H9 (cell line): ENCODE measurements at places on chromosomes 1 and 21.

DNA sequence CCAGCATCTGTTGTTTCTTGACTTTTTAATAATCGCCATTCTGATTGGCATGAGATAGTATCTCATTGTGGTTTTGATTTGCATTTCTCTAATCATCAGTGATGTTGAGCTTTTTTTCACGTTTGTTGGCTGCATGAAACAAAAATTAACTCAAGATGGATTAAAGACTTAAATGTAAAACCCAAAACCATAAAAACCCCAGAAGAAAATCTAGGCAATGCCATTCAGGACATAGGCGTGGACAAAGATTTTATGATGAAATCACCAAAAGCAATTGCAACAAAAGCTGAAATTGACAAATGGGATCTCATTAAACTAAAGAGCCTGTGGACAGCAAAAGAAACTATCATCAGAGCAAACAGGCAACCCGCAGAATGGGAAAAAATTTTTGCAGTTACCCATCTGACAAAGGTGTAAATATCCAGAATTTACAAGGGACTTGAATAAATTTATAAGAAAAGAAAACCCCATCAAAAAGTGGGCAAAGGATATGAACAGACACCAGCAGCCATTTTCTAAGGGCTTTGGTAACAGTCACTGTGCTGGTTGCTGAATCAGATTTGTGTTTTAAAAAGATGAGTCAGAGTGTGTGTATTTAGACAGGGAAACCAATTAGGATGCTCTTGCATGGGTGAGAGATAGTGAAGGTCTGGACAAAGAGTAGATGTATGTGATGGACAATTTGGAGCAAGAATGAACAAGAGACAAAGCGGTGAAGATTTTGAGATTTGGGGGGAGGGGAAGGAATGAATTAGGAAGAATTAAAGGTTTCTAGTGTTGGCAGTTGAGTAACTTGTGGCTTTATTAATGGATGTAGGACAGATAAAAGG is 110.7 kb downstream of the RYR2 start:
- no peak for DNase-seq

DNA sequence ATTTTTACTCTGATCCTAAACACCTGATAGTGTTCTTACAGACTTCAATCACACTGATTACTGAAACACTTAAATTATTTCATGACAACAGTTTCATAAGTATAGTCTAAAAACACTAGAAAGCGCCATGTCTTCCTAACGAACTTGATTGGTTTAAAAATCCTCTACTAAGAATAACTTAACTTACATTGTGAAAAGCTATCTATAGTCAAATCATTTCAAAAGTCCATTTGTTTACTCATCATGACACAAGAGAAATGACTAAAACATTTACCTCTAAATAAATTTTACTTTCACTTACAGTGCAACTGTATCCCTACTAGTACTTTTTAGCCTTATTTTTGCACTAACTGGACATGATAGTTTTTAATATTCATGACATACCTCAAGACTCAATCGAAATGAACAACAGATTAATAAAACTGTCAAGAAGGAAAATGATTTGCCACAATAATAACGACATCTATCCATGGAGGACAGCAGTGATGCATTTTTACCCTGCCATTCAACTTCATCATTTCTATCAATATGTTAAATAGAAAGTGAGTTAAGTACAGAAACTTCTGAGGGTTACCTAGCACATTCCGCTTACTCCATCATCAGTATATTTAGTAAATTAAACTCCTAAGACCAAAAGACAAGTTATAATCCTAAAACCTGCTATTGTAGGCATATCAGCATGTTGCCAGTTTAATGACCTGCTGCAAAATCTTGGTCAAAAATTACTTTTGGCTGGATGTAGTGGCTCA is 38.4 kb downstream of the AHCTF1 start:
- DNase-seq, result no peak

- no peak for DNase-seq
Measured at GRCh38 chr1:31666263-31666963, 21.7 kb upstream of the PEF1 start.

GRCh38 chr1:170265234-170265633 is 119.5 kb downstream of the NTMT2 start:
- DNase-seq, result no peak

GRCh38 chr1:95396557-95396956 is 162.5 kb downstream of the RWDD3 start:
- no peak for DNase-seq

GRCh38 chr1:85611425-85611824 is 30.9 kb downstream of the CCN1 start:
- no peak for DNase-seq

- DNase-seq, result no peak
Measured at GRCh38 chr21:33264561-33264960, 1.6 kb upstream of the IL10RB start.

DNA sequence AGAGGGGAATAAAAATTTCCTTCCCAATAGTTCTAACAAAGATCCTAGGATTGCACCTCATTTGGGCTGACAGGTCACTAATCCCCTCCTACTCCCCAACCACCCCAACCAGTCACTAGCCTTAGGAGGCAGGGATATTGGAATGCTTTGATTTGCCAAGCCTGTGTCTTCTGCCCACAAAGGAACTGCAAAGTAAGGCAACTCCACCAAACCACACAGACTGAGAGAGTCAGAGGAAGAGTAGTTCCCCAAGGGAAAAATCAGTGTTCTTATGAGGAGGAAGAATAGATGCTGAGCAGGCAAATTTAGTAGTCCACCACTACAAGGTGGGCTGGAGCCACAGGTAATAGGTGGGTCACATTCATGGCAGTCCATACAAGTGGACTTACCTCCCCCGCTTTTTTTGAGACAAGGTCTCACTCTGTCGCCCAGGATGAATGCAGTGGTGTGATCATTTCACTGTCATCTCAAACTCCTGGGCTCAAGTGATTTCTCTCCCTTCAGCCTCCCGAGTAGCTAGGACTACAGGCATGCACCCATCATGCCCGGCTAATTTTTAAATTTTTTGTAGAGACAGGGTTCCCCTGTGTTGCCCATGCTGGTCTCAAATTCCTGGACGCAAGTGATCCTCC is 3.7 kb upstream of the TMEM39B start:
- no peak for DNase-seq

GRCh38 chr21:38954588-38955004 is 148.9 kb downstream of the ETS2 start:
- no peak for DNase-seq

DNA sequence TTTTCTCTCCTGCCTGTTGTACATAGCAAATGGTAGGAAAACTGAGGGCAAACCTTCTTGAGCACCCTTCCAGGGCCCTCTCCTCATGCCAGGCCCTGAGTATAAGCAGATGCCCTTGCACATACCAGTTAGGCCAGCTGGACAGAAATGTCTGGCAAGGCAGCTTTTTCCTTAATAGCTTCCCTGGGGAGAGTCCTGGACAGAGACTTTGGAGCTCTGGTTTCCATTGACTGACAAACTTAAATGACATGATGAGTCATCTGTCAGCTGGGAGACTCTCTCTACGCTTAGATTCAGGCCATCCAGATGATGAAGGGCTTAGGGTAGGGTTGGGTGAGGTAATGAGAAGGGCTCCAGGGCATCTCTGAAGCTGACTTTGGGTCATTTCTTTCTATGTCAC is 317.5 kb downstream of the ASTN1 start:
- no peak for DNase-seq

DNA sequence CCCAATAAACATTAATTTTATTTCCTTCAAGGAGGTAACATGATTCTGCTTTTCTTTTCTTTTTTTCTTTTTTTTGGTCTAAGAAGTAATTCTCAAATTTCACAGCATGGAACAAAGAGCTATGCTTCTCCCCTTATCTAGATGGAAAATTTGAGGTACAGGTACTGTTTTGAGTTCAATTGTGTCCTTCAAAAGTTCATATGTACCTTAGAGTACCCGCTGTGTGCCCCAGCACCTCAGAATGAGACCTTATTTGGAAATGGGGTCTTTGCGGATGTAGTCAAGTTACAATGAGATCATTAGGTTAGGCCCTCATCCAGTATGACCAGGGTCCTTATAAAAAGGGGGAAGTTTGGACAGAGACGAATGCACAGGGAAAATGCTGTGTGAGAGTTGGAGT is 22.0 kb downstream of the ELAPOR1 start:
- DNase-seq, result no peak

DNA sequence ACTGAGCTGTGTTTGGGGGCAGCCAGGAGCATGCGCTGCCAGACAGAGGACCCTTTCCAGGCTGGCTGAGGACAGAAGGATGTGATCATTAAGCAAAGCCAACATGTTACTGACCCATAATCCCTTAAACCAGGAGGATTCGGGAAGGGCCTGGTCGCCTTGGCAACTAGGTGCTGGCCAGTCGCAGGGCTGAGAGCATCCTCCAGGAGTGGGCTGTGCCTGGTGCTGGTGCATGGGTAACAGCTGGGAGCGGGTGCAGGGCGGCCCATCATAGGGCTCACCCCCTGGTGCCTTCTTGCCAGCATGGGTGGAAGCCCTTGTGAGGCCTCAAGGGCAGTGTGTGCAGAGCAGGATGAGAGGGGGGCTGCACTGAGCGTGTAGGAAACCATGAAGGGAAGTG is 17.2 kb downstream of the CDK18 start:
- no peak for DNase-seq

- DNase-seq, result peak; percentile 38
Measured at GRCh38 chr1:25026730-25027450, 96.8 kb upstream of the RUNX3 start.

GRCh38 chr21:42818328-42818749 is 61.0 kb downstream of the WDR4 start:
- peak; percentile 63 for DNase-seq

DNA sequence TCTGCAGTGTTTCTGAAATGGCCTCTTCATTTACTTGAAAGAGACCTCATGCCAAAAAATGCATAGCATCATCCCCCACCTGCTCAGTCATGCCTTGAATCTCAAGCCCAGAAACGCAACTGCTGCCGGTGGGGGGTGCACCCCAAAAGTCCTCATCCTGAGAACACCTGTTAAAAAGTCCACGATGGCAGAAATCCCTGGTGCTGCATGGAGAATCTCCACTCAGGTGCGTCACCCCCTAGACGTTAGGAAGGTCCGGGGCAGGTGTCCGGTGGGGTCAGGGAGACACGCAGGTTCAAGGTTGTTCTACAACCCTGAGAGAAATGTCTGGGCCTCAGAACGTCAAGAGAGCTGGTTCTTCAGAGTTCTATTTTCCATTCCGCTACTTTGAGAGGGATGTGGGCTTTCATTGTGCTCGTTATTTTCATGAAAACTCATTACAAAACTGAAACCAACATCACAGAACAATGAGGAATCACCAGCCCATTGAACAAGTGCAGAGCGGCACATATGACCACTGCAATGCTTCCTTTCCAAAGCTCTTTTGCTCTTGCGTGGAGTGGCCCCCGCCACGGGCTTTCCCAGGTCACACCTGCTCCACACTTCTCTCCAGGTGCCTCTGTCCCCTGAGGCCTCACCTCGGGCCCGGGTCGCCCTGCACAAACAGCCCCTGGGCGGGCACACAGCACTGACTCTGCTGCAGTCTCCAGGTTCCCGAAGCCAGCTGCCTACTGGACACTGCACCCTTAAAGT is 201.9 kb downstream of the TOMM20 start:
- peak; percentile 22 for DNase-seq

DNA sequence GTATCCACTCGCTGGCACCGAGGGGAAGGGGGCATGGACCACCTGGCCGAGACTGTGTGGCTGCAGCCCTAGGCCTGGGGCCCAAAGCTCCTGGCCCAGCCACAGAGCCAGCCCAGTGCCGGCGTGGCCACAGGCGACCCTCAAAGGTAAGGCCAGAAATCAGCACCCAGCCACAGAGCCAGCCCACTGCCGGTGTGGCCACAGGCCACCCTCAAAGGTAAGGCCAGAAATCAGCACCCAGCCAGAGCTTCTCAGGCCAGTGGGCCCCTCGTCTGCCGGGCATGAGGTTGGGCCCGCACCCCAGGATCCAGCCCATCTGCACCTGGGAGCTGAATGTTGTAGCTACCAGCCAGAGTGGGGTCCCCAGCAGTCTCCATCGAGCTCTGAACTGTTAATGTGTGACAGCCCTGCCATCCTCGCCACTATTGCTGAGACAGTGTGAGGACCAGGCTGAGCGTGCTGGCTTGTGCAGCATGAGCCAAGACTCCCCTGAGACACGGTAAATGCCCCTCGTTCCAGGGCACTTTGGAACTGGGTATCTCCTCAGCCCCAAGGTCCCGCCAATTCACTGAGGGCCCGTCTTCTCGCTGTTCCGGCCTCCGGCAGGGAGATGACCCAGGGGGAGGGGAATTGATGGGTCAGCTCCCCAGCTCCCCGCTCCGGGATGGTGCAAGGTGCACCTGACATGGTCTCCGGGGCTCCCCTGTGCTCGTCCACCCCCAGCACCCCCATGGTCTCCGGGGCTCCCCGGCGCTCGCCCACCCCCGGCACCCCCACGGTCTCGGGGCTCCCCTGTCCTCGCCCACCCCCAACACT is 4.7 kb upstream of the FTCD start:
- peak; percentile 20 for DNase-seq

GRCh38 chr1:109802901-109803561 is 39.3 kb upstream of the EPS8L3 start:
- peak; percentile 23 for DNase-seq

- DNase-seq, result no peak
Measured at GRCh38 chr1:84480650-84481049, 1.6 kb downstream of the RPF1 start.

DNA sequence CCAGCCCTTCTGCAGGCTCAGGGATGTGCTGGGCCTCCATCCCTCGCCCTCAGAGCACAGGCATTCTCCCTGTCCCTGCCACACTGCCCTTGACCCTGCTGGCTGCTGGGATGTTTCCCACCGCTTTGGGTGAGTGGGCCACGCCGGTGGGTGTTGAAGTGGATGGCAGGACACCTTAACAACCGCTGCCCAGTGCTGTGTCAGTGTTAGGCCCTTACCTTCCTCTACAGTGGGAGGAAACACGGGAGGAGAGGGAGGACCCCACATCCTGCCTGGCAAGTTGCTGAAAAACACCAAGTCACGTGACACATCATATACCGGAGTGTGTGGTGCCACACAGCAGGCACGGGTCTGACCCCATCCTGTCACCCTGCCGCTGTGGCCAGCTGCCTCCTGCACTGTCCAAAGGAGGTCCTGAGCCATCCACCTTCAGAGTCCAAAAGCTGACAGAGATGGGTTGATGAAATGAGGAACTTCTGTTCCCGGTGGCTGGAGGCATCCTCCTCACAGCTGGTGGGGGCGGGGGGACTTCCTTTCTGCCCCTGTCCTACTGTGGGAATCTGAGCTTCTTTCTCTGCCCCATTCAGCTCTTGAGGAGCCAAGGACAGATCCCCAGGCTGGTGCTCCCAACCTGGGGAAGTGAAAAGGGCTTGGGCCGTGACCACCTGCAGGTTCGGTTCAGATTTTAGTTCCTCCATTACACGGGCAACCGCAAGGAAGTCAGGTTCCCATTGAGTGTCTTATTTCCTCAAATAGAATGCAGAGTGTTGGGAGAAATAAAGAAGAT is 3.2 kb upstream of the THEMIS2 start:
- peak; percentile 32 for DNase-seq

- no peak for DNase-seq
Measured at GRCh38 chr1:168907053-168907452, 178.0 kb upstream of the DPT start.

DNA sequence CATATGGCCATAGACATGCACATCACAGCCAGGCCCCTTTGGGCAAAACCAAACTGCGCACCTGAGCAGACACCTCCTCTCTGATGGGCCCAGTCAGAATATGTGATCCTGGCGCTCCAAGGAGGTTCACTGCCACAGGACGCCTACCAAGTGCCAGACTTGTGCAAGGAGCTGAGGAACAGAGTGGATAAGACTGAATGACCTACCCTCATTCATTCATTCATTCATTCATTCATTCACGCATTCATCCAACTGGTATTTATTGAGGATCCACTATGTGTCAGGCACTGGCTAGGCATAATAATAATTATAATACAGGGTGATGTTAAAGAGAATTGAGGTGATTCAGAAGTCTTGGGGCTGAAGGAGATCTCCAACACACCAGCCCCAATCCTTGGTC is 2.4 kb upstream of the IGSF21 start:
- no peak for DNase-seq
